ENCODE measurements at places on chromosomes 11 and 22.

DNA sequence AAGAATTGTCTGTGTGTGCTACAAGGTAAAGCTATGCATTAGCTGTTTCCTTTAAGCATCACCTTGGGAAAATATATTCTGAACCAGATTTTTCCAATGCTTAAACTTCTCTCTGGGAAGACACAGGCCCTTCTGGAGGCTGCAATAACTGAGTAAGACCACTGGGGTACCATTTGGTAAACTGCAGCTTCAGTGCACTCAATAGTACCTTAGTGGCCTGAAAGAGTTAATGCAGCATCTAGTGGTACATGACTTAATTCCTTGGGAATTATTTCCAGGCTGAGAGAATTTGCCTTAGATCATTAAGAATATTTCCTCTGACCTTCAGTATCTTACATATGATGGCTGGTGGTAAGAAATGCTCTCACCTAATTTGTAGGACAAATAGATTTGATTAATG, 727.4 kb downstream of the DLG2 start:
- no peak for DNase-seq

GRCh38 chr22:24772493-24773220, 1.9 kb downstream of the PIWIL3 start:
- DNase-seq = peak; percentile 31

- no peak for DNase-seq
Measured at GRCh38 chr22:23626286-23626975, 5.7 kb downstream of the DRICH1 start.

GRCh38 chr11:68467201-68467834, 6.8 kb downstream of the PPP6R3 start:
- DNase-seq = no peak

DNA sequence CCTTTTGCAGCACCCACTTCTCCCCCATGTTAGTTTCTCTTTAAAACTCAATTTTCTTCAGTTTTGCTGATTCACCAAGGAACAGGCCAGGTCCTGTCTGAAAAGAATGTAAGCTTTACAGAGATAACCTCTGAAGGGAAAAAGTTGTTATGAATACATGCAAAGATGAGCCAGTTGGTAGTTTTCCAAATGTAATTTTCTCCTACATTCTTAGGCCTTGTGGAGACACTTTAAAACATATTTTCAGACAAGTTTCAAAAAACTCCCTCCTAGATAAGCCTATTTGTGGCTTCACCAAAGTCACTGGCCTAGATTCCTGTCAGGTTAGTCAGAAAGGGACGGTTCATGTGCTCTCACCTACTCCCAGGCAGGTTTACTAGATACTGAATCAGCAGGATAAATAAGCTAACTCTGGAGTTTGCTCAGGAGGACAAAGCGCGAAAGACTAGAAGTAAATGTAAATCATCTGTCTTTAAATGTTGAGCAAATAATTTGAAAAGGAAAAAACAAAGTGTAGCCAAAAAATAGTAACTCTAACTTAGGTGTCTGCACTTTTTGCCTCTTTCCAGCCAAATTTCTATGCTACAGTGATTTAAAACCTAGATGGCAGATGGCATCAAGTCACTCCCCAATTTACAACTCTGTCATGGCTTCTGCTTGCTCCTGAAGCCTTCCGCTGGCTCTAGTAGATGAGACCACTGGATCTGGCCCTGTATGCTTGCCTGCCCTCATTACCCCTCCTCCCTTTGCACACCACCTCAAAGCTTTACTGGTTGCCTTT, 4.9 kb upstream of the ATP6V1E1 start:
- DNase-seq = no peak

GRCh38 chr22:17841836-17842235, 67.6 kb upstream of the BID start:
- DNase-seq = no peak

- no peak for DNase-seq
Measured at GRCh38 chr22:17109113-17109865, 11.9 kb downstream of the TMEM121B start.

- DNase-seq = no peak
Measured at GRCh38 chr11:69716891-69717747, 13.3 kb upstream of the FGF19 start.

DNA sequence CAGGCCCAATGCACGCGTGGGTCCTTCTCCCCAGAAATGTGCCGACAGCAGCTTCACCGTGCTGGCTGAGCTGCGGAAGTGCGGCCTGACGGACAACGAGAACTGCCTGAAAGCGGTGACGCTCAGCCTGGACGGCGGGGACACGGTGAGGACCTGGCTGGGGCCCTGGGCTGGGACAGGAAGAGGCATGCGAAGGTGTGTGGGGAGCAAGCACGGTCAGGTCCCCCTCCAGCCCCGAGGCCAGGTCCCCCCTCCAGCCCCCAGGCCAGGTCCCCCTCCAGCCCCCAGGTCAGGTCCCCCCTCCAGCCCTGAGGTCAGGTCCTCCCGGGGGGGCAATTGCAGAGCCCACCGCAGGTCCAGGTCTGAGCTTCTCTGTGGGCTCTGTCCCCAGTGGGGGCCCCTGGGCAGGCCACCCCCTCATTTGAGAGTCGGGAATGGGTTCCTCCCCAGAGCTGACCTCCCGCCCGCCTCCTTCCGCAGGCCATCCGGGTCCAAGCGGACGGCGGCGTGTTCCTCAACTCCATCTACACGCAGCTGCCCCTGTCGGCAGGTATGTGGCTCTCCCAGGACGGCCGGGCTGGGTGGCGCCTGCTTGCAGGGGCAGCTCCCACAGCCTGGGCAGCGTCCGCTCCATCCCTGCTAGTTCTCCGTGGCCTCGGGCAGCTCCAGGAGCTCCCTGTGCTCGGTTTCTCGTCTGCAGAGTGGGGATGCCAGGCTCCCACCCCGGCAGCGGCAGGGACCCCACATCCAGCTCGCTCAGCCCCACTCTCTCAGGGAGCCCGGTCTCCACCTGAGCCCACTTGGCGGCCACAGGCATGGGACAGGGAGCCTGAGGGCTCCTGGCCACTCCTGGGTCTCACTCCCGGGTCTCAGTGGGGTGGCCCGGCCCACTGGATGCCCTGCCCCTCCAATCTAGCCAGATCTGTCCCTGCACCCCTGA, 7.9 kb downstream of the MUC5B start:
- no peak for DNase-seq
